Right cardiac atrium (tissue), 5 donors: ENCODE measurements at places on chromosomes 6 and 20. TPM values are rescaled to one million over a fixed set of nuclear protein-coding genes. Genes with fewer than 3 reads are reported as not detected.

The APCDD1L gene
- 0.65 TPM for total RNA-seq

The MOXD1 gene
- 1.1 TPM for total RNA-seq

The BEND6 gene
- 1.1 TPM for total RNA-seq

The SMLR1 gene
- not detected for total RNA-seq

The ERVFRD-1 gene
- total RNA-seq: 0.09 TPM

The BTNL2 gene
- total RNA-seq: not detected

The TRERF1 gene
- total RNA-seq: 2.8 TPM

The DOP1A gene
- 19.1 TPM for total RNA-seq

The GPR63 gene
- 0.32 TPM for total RNA-seq

The HLA-B gene
- 395 TPM for total RNA-seq

The VWA7 gene
- 7.0 TPM for total RNA-seq
